HL-60 (cell line): ENCODE measurements at places on chromosomes 11 and 22.
A peak's percentile ranks its signal among the peaks of the same experiment; 100 is the strongest.

DNA sequence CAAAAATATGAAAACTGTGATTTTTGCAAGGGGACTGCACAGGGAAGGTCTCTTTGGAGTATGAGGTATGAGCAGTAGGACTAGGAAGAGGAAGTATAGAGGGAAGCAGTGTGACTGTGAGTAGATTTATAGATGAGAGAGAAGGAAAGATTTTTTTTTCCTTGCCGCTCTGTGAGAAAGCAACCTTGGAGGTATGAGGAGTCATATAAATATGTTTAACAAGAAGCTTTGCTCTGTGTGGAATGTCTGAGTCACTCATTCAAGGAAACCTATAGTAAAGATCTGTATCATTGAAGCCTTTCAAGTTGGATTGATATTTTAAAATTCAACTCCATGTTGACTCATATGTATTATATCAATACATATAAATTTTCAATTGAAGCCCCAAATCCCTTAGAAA is 26.2 kb downstream of the DNHD1 start:
- no peak for DNase-seq

DNA sequence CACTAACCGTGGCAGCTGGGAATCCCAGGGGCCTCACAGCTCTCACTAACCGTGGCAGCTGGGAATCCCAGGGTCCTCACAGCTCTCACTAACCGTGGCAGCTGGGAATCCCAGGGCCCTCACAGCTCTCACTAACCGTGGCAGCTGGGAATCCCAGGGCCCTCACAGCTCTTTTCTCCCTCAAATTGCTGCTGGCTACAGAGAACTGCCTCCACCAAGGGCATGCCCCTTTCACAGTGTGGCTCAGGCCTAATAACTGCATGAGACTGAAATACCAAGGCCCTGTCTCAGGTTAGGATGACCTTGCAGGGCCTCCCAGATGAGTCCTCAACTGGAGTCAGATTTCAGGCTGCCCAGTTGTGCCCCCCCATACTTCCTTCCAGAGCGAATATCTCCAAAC is 35.1 kb upstream of the GGTLC2 start:
- no peak for DNase-seq

- no peak for DNase-seq
Observed at GRCh38 chr11:71305041-71305440, 52.7 kb upstream of the SHANK2 start.

GRCh38 chr11:65643971-65644370 is 6.1 kb downstream of the SIPA1 start:
- DNase-seq, result no peak

DNA sequence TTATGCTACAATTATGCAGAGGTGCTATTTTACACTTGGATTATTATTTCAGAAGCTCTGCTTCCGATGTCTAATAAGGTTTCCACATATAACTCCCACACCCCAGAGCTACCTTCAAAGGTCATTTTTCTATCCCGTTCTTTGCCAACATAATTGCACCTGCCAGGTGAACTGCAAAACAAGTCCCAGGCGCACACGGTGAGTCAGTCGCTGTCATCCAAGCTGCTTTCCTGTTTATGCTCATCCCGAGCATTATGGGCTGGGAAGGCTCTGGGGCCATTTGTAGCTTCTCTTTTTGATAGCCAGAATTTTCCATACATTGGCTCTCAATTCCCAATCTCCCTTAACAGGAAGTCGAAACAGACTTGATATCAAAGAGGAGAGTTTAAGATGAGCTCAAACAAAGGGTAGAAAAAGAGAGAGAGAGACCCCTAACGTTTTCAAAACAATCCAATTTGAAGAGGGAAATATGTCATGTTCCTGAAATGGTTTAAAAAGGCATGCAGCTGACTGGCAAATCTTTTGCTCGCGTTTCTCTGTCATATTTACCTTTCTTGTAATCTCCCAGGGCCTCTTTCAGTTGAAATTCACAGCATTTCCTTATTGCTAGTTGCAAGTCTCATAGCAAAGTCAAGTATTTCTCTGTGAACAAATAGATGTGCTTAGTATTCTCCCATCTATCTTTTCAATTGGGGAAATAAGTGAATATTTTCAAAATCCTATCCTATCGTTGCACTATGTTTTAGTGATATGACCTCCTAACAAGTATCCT is 815.9 kb downstream of the KCNA4 start:
- no peak for DNase-seq

DNA sequence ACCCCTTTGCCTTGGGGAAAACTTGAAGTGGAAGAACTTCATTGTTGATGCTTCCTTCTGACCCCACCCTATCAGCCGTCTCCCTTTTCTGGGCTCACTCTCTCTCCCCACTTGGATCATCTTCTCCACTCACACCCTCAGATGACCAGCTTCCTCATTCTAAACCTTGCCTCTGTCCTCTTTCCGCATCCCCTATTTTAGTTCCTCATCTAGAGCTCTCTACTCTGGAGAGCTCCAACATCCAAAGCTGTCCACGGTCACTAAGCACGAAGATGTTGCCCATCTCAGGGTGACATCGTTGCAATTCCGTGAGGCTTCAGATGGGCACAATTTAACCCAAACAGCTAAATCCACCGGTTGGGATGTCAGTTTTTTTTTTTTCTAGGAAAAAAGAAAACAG is 31.6 kb upstream of the ME3 start:
- DNase-seq, result peak; percentile 16

DNA sequence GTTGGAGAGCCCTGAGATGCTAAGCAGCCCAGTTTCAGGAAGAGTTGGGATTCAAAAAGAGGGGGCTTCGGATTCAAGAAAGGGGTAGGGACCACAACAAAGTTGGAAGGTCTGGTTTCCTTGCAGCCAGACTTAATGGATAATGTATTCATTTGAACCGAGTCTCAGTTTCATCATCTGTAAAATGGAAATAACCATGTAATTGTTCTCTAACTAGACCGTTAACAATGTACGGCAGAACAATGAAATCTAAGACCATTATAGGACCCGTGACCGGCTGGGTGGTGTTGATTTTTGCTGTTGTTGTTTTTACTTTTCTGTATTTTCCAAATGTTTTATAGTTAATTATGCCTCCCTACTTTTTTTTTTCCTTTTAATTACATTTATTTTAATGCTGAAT is 6.4 kb upstream of the MRPL48 start:
- no peak for DNase-seq

DNA sequence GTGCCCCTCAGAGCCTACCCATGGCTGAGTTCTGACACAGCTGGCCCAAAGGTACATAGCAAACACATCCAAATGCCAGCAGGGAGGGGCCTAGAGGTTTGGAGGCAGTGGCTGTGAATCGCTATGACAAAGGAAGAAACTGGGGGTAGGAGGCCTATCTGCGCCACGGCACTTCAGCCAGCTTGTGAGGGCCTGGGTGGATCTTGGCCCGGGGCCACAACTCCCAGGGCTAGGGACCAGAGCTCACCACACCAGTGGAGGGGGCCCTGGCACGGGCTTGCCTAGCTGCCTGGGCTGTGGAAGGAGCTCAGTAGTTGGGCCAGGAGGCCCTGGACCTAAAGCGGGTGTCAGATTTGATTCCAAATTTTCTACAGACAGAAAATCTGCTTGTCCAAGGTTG is 9.4 kb upstream of the NAP1L4 start:
- no peak for DNase-seq

- no peak for DNase-seq
Observed at GRCh38 chr11:65633390-65634108, 4.4 kb upstream of the SIPA1 start.

DNA sequence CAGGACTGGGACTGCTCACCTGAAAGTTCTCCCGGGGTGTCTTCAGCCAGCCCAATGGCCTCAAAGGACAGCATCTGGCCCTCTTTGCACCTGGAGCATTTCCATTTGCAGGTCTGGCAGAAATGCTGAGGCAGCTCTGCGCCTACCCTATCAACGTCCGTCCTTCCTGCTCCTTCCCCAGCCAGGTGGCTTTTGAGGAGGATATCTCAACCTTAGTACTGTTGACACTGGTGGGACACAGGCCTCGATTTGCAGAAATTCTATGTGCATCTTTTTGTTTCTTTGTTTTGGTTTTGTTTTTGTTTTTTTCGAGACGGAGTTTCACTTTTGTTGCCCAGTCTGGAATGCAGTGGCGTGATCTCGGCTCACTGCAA is 5.0 kb downstream of the MOGAT2 start:
- DNase-seq, result no peak

- no peak for DNase-seq
Observed at GRCh38 chr11:39817241-39817640, 1642.2 kb downstream of the LRRC4C start.
